ENCODE measurements at places on chromosomes 12 and 14. TPM values are rescaled to one million over a fixed set of nuclear protein-coding genes. Genes with fewer than 3 reads are reported as not detected.

GRCh38 chr12:90519285-90519684, 435.7 kb downstream of the CCER1 start:
- H3K4me1 ChIP-seq = no peaks in the 10 kb centered on the region
- DNase-seq = no peak
- no peaks in the 10 kb centered on the region for H3K36me3 ChIP-seq
- H3K27me3 ChIP-seq = no peaks in the 10 kb centered on the region
- no peak overlapping the region for H3K27ac ChIP-seq
- no peak overlapping the region for H3K4me3 ChIP-seq

DNA sequence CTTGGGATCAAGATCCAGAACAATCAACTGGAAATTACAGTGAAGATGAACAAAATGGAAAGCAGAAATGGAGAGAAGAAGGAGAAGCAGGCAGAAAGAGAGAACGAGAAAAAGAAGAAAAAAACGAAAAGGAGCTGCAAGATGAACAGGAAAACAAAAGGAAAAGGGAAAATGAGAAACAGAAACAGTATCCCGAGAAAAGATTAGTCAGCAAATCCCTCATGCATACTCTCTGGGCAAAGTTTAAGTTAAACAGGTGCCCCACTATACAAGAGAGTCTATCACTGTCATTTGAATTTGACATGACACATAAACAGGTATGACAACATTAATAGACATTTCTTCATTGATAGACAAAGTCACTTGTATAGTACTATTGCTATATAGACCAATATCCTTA, 5.0 kb downstream of the NANOGNB start:
- no peak overlapping the region for H3K4me3 ChIP-seq
- H3K36me3 ChIP-seq = no peaks in the 10 kb centered on the region
- no peaks in the 10 kb centered on the region for H3K4me1 ChIP-seq

GRCh38 chr14:99724196-99724891, 40.2 kb downstream of the CYP46A1 start:
- no peak for DNase-seq
- H3K4me3 ChIP-seq = no peak overlapping the region
- H3K4me1 ChIP-seq = no peaks in the 10 kb centered on the region
- H3K27ac ChIP-seq = no peak overlapping the region
- peaks cover 13% of the 10 kb centered on the region for H3K27me3 ChIP-seq
- no peaks in the 10 kb centered on the region for H3K36me3 ChIP-seq

OAS1 gene
- total RNA-seq = 22.8 TPM

DNA sequence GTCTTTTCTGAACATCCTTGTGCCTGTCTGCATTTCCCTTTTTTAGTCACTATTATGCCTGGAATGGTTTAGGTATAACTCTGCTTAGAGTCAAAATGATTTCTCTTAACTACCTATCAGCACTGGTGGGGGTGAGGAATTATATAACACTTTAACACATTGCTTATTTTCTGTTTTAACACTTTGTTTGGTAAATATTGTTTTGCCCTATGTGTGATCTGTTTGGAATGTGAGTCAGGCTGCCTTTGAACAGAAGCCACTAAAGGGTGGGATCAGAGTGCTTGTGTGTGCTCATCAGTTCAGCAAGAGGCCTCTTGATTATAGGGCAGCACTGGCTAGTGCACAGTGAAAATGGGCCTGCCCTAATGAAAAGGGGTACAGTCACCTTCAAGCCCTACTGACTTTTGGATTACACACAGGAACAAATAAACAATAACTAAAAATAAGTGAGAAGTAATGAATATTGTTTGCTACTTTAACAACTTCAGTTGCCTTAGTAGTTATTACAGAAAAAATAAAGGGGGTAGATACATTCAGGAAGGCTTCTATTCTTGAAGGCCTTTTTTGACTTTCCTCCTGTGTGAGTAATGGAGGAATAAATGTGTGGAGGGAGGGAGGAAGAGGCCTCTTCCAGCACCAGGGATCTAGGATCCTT, 23.2 kb downstream of the NGDN start:
- no peak overlapping the region for H3K4me3 ChIP-seq
- peaks cover 3% of the 10 kb centered on the region for H3K36me3 ChIP-seq
- DNase-seq = no peak
- H3K27ac ChIP-seq = no peak overlapping the region
- no peaks in the 10 kb centered on the region for H3K27me3 ChIP-seq
- H3K4me1 ChIP-seq = no peaks in the 10 kb centered on the region
